ENCODE measurements at places on chromosomes 16 and 17. TPM values are rescaled to one million over a fixed set of nuclear protein-coding genes. Genes with fewer than 3 reads are reported as not detected.

Gene TSNAXIP1
- total RNA-seq: 0.63 TPM

Gene TP53TG3
- total RNA-seq: not detected

Gene CCL11
- not detected for total RNA-seq

Gene HSF5
- total RNA-seq: 0.21 TPM

Gene FA2H
- total RNA-seq: 12.4 TPM

Gene KCNH6
- total RNA-seq: 0.07 TPM

Gene CBFA2T3
- total RNA-seq: 0.14 TPM

Gene CDR2L
- 51.9 TPM for total RNA-seq

DNA sequence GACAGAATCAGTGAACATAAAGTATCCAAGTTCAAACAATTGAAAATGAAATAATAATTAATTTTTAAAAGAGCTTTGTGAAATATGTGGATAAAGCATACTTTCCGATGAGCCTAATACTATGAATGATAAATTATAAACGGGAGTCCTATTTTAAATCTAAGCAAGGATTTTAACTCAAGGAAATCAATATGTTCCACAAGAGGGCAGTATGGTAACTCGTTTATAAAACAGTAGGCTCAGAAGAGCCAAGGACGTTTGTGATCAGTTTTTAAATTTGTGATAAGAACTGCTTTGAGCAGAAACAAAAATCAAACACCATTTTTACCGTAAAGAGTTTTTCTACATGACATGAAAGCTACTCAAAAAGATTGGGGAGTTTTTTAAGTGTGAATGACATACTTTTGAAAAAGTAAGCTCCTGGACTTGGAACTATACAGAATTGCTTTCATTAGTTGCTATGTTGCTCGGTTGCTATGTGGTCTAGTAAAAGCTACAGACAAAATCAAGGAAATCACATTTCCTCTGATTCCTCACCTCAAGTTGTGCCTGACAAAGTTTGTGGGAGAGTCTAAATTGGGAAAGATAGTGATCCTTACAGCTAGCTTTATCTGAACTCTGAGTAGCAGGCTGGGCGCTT lies 11.8 kb upstream of the TEKT1 start:
- DNase-seq: no peak

- DNase-seq: no peak
Observed at GRCh38 chr17:69724238-69724637, 309.7 kb downstream of the MAP2K6 start.

DNA sequence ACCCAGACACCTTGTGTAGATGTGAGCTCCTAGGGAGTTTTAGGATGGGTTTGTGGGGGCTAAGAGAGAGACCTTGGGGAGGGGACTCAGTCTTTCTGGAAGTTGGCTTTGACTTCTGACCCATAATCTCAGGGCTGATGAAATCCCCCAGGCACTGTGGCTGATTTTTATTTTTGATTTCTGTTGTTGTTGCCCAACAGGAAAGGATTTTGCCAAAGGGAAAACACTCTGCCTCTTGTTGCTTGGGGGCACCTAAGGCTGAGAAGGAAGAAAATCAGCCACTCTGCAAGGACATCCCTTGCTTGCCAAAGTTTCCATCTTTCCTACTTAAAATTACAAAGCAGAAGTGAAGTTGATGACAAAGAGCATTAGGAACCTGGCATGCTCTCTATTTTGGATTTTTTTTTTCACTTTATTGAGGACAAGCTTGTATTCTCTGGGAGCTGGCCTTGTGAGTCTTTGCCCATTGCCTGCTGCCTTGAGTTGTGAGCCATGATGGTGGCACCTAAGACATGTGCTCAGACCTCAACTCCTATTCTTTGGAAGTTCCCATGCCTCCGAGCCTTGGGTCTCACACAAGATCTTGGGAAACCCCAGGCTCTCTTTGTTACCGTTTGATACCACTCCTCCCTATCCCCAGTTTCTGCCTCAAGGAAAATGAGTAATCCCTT lies 3.2 kb upstream of the C1QTNF1 start:
- no peak for DNase-seq

- no peak for DNase-seq
Observed at GRCh38 chr17:41965694-41966462, 717 bp upstream of the CNP start.

- no peak for DNase-seq
Observed at GRCh38 chr17:7837408-7838088, 3.5 kb downstream of the KDM6B start.

DNA sequence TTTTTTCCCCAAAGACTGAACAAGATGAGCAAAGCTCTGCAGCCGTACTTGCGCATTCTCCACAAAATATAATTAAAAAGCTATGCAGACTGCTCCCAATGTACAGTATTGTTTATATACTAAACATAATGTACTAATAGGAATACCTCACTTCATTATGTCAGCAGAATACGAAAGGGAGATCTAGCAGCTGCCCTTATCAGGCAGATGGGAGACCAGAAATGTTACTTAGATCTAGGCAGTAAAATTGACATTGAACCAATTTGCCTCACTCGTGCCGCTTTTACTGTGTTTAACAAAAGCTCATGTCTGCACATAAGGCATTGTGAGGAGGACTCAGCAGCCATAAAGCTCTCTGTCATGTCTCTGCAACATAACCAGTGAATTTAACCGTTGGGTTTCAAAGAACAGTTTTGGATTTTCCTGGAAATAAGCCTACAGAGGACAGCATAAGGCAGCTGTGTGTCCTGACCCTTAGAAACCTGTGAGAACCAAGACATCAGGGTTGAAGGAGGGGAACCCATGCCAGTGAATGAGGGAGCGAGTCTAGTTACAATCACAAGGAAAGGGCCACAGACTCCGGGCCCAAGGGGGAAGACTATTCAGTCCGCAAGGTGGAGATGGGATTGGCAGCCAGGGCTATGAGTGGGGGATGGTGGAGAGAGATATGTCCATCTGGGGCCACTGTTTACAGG lies 71.4 kb downstream of the GNAO1 start:
- no peak for DNase-seq

GRCh38 chr17:82400830-82401229 lies 17.3 kb upstream of the HEXD start:
- DNase-seq: no peak

DNA sequence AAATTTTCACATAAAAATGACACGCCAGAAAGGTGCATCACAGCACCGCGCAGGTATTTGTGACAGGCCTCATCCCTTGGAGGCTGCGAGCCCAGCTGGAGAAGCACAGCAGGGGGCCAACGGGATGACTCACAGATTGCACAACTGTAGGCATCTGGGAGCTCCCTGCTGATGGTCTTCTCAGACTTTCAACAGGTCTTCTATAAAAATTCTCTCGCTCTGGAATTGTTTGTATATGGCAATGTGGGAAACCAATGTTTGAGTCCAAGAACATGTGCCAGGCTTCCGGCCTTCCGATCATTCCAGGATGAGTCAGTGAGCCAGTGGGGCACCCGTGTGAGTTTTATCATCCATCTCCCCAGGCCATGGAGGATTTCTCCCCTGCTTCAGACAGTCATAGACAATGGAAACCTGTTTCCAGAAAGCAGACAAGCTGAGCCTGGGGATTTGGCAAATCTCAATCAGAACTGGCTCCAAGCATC lies 24.1 kb upstream of the ADORA2B start:
- peak; percentile 34 for DNase-seq

DNA sequence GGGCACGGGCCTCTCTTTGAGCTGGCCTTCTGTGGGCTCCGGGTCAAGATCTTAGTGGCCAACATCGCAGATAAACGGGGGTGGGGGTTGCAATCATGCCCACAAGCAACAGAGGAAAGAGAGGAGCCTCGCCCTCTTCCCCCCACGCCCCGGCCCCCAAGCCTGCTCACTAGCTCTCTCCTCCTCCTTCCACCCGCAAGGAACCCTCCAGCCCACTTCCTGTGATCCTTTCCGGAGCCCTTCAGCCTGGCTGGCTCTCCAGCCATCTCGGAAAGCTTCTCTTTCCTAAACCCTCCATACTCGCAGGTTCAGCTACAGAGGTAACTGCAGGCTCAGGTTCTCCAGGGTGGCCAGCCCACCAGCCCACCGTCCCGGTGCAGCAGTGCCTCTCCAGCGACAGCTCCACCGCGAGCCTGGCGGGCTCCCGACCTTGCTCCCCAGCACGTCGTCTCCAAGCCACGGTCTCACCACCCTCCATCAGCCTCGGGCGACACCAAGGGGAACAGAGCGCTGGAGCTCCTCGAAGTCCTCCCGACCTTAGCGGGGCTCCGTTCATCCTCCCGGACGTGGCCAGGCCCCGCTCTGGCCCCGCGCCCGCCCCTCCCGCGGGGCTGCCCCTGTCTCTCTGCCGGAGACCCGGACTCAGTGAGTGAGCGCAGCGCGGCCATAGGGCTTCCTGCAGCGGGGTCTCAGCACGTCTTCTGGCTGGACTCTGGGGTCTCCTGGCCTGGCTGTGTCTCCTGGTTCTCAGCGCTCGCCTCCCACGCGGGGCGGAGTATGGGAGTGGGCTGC lies 12.9 kb upstream of the ODF4 start:
- DNase-seq: no peak

DNA sequence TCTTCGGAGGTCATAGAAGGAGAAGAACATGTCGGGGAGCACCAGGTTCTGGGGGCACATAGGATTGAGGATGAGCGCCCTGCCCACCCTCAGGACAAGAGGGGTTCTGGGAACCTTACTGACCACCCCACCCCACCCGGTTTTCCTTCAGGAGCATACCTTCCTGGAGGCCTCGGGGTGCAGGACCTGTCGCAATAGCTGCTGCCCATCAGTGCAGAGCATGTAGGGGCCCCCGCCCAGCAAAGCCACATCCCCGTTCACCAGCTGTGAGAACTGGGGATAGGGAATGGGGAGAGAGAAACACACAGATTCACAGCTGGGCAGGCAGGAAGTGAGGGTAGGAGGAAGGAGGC lies 2.1 kb downstream of the ESRP2 start:
- no peak for DNase-seq

DNA sequence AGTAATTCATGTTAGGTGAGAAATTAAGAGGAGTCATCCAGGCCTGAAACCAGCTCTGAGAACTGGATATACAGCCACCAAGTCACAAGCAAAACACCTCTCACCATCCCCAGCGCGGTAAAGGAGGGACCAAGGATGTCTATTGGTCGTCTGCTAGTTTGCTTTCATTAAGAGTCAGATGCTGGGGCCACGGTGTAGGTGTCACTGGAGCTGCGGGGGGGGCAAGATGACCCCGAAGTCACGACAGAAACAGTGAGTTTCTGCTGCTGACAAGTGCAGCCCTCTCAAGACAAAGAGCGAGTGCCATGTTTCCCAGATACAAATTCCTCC lies 790 bp downstream of the NCBP3 start:
- no peak for DNase-seq

DNA sequence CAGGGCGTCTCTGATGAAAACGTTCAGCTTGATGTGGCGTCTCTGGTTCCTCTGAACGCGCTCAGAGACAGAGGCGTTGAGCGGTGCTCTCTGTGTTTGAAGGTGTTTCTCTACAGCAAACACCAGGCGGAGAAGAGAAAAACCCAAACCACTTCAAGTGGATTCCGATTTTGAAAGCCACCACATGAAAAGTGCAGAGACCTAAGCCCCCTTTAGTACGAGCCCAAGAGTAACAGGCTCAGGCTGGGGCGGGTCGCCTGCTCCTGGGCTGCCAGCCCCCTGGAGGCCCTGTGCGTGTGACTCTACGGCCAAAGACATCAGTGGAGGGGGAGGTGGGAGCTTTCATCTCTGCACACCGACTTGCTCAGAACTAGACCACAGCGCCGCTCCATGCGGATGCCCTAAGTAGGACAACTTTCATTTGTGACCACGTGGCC lies 328.4 kb downstream of the MAF start:
- no peak for DNase-seq

DNA sequence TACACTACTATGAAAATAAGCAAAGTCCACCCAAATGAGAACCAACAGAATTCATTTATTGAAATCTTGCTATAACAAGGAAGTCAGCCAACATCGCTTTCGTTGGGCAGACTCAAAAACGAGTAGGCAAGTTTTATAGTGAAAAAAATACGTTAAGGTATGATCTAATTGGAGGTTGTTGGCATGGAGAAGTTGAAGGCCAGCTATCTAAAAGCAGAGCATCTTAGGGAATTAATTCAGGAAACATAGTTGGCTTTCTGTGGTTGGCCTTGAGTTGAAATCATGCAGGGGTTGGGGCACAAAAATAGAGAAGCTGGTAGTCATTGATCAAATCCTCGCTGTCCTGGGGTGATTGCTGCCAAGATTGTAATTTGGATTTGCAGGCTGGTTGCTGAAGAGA lies 118.3 kb downstream of the PPM1E start:
- no peak for DNase-seq

- DNase-seq: no peak
Observed at GRCh38 chr16:7548796-7549318, 216.2 kb downstream of the RBFOX1 start.

DNA sequence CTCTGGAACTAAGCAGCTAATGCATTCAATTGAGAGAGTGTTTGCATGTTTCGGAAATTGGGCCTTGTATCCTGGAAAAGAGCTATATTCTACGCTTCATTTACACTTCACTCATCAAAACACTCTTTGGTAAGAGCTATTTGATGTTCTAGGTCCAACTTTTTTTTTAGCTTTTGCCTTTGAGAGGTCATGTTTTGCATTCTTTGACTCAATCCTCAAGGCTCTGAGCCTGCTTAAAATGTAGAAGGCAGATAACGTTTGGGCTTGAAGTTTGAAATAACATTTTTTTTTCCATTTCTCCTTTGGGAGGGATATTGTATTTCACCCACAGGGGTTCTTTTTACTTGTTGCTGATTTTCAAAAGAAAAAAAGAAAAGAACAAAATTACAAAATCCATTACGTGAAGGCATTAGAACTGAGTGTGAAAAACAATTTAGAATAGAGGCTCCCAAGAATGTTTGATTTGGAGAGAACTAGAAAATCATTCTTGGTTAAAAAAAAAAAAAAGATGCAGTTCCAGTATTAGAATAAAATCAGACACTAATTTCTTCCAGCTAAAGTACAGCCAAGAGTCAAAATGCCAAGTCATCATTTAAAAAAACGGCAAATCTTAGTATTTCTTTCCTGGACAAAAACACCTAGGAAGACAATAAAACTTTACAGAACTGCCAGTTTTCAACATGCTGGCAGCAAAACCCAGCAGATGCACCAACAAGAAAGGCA lies 268.5 kb downstream of the GRIN2A start:
- DNase-seq: no peak

DNA sequence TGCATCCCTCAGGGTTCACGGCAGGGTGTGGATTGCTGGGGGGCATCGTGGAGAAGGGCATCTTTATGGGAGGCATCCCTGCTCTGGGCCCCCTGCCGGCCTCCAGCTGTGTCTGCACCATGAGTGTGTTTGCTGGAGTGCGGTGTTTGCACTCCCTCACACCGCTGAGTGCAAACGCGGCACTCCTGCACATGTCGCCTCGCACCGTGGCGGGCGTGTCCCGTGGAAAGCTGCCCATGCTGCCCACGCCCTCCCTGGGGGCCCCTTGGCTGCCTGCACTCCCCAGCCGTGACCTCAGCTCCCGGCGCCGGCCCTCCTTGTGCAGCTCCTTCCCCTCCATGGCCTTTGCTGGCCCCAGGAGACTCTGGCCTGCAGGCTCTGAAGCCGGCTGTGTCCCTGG lies 74.6 kb upstream of the ZNF750 start:
- DNase-seq: no peak

All from kidney epithelial cell (primary cell).